Hippocampal formation (tissue), 2 donors: ENCODE measurements at places on chromosomes 3 and 15.

DNA sequence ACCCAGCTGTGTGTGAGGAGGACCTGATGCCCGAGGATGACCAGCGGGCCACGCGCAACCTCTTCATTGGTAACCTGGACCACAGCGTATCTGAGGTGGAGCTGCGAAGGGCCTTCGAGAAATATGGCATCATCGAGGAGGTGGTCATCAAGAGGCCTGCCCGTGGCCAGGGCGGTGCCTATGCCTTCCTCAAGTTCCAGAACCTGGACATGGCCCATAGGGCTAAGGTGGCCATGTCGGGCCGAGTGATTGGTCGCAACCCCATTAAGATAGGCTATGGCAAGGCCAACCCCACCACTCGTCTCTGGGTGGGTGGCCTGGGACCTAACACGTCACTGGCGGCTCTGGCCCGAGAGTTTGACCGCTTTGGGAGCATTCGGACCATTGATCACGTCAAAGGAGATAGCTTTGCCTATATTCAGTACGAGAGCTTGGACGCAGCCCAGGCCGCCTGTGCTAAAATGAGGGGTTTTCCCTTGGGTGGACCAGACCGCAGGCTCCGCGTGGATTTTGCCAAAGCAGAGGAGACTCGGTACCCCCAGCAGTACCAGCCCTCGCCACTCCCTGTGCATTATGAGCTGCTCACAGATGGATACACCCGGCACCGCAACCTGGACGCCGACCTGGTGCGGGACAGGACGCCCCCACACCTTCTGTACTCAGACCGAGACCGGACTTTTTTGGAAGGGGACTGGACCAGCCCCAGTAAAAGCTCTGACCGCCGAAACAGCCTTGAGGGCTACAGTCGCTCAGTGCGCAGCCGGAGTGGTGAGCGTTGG lies 1.5 kb downstream of the RBM15B start:
- no peak for DNase-seq

- no peak for DNase-seq
Measured at GRCh38 chr15:63679588-63679987, 82.4 kb downstream of the FBXL22 start.

DNA sequence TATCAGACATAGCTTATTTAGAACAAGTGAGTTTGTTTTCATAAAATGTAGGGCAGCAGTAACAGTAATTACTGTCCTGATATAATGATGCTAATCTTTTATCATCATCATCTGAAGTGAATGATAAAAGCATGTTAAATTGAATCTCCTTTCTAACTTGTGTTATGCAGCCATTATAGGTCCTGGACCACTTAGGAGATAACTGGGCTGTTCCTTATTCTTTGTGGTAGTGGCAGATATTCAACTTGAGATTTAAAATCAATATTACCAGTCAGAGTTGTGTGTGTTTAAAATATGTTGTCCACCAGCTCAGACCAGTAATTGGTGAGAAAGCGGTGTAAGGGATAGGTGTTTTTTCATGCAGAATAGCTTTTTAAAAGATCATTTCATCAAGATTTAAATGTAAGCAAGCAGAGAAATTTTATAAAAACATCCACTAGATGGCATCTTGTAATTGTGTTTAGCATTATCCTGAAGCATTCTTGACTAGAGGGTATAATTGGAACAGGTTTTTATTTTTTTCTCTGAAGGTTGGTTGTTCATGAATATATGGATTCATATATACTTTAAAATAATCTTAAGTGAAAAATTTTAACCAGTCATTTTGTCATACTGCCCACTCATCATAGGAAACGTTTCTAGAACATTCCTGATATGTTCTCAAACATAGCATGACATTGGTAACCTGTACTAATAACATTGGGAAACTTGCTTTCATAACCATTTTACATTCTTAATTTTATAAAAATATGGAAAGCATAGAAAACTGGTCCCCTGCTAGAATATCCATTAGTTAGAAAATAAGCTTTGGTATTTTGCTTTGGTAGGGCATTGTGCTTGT lies 153.9 kb downstream of the BBX start:
- peak; percentile 80 for DNase-seq

DNA sequence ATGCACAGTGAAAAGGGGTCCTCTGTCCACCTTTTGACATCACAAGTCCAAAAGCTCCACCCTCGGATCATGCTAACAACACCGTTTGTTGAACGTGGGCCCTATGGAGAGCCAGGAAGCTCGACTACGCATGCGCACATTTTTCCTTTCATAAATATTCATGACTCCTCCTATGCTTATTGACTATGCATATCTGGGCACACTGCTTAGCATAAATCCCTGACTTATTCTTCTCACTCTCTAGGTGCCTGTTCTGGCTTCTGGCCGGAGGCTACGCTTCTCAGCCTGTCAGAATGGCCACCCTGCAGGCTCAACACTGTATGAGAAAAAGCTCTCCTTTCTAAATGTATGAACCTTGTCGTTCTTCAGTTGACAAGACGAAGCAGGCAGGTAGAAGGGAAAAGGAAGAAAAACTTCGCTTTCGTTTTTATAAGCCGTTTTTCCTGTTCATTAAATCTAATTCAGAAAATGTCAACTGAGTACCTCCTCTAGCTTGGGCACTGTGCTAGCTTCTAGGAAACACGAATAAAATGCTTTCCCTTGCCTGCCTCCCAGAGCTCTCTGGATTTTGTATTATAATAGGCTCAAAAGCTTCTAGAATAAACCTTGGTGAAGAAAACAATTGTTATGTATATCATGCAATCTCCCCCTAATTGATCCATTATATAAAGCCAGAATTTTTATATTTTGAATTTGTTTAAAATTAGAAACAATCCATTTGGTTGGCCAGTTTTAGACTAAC lies 207.7 kb downstream of the ATP10A start:
- DNase-seq, result no peak

DNA sequence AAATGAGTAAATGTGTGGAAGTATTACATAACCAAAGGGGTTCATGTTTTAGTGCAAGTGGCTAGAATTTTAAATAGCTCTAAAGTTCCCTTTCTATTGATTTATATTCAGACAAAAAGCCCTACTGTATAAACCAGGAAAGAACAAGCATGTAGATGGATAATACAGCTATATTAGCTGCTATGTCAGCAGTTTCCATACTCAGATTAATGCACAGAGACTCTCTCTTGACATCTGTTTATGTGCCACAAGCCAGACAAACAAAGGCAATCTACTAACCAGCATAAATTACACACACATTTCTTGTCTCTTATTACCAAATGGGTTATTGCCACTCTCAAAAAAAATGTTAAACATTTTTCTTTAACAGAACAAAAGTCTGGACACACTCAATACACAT lies 760.1 kb upstream of the NECTIN3 start:
- no peak for DNase-seq

DNA sequence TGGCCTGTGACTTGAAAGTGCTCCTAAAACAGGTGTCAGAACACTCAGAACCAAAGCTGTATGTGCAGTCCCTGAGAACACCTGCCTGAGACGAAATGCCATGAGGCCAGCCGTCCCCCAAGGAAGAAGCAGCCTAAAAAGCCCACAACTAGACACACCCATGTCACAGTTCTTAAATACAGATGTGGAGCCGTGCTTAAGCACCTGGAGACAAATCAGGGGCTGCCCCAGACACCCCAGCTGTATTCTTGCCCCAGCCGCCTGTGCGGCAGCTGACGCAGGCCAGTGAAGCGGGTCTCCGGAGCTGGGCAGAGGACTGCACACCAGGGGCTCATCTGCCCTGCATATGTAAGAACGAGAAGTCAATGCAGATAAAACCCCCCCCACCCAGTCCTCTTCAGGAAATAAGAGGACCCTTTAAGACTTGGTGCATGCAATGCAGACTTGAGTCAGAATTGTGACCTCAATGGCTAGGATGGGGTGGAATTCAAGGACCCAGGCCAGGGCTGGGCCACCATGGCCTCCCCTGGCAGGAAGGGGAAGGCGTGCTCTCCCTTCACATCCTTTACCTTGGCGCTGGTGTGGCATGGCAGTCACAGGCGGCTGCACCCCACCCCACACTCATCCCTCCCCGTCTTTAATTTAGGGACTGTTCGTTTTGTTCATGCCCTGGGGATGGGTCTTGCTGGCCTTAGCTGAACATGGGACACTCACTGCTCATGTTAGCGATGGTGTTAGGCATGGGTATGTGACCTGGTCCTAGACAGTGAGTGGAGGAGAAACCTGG lies 27.7 kb upstream of the PLXNA1 start:
- no peak for DNase-seq

GRCh38 chr3:157166561-157166960 lies 6.6 kb upstream of the CCNL1 start:
- DNase-seq, result no peak

DNA sequence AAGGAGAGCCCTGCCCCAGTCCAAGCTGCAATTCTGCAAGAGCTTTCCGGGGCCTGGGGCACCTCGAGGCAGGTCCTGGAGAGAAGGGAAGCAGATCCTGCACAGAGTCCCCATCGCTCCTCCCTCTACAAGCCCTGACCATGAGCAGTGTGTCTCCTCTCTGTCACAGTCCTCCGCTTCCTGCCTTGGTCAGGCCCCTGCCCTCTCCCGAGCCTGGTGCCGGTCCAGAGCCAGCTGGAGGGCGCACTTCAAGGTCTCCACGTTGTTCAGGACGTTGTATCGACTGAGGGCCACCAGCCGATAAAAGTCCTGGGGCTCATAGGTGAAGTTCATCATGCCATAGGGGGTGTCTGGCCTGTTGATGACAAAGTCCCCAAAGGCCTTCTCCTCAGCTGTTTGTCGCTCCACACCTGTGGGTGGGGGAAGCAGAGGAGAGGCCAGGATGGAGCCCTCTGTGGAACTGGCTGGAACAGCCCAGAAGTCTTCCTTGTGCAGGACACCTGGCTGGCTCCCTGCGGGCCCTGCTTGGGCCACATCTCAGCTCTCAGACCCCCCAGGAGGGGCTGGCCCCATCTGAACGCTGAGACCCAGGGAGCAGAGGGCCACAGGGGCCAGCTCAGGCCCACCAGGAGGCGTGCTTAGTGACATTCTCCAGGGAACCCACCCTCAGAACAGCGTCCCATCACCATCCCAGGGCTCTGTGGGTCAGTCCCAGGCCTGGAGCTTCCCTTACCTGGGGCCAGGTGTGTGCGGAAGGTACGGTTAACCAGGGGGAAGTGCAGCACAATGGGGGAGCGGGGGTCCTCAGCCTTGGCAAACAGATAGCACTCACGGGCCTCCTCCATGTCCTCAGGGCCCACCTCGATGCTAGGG lies 14.4 kb downstream of the PLA2G4F start:
- no peak for DNase-seq

GRCh38 chr15:98003996-98004395 lies 43.5 kb downstream of the ARRDC4 start:
- DNase-seq, result no peak

DNA sequence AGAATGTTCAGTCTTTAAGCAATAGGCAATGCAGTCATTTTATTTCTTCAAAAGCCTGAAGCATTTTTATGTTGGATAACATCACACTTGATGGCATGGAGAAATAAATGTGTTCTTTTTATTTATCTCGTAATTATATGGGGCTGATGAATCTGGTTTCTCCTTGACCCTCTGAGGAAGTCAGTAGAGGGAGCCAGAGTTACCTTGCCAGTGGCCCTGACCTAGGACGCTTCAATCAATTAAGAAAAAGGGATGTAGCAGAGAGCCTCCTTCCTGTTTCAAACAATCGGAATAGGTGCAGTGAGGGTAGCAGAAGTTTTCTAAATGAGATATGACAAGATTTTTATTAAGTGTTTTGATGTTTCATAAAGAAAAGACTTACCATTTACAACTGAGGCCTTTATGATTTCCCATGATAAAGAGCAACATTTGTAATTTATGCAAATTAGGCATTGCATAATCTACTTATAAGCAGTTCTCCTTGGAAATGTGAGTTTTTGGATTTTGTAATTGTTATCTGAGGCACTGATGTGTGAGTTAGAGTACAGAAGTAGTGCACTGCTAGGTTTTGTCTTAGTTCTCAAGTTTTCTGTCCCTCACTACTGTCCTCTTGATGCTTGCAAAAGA lies 129.1 kb downstream of the RAP2B start:
- no peak for DNase-seq

DNA sequence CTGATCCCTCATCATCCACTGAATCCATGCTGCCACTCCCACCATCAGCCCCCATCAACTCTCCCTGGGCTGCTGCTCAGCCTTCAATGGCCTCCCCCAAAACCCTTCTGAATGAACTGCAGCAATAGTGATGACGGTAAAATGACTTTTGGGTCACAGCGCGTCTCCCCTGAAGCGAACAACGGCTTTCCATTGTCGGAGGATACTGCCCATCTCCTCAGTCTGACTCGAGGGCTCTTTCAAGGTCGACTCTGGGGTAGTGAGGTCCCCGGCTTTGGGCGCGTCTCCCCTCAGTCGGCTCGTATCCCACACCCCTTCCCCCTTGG lies 57.2 kb upstream of the ZBTB38 start:
- DNase-seq, result no peak

- no peak for DNase-seq
Measured at GRCh38 chr3:11238060-11238459, 34.1 kb upstream of the ATG7 start.

GRCh38 chr15:43879386-43880355 lies 52.9 kb downstream of the WDR76 start:
- no peak for DNase-seq

DNA sequence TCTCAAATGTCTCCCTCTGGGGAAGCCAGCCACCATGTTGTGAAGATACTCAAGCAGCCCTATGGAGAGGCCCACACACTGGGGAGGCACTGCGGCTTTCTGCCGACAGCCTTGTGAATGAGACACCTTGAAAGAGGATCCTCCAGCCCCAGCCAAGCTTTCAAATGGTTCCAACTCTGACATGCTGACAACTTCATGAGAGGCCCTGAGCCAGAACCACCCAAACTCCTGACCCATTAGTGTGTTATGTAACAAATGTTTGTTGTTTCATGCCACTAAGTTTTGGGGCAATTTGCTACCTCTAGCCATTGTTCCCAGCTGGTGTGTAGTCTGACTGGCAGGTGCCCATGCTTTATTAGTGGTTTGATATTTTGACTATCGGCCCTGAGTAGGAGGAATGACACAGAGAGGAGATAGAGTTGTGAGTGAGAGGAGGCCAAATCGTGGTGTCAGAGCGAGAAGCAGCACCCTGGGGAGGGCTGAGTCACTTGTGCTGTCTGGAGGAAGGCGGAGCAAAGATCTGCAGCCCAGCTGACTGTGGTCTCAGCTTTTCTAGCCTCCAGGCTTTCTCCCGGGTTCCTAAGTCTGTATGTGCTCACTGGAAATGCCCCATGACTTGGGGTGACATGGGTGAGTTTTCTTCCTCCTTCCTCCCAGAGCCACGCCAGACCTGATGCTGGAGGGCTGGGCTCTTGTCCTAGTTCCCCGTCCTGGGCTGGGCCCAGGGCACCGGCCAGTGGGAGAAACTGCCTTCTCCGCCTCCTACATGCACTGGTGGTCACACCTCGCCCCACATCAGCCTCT lies 56.7 kb upstream of the BLM start:
- no peak for DNase-seq

DNA sequence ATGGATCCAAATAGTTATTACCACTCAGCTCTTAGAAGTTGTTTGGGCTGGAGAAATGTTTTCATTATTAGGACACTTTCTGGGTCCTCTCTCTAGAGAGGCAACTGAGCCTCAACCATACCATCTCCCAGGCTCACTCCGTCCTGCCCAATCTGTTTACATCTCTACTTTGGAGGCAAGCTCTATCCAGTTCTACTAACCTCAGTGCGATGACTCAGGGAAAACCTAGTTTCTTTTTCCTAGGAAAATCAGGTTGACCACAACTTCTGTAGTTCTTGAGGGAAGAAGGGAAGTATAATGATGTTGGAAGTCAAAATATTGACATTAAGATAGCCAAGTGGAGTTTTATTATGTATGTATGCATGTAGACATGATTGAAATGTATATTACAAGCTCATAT lies 40.4 kb downstream of the LPP start:
- no peak for DNase-seq
